ENCODE measurements at places on chromosomes 4 and X.
A peak's percentile ranks its signal among the peaks of the same experiment; 100 is the strongest.

DNA sequence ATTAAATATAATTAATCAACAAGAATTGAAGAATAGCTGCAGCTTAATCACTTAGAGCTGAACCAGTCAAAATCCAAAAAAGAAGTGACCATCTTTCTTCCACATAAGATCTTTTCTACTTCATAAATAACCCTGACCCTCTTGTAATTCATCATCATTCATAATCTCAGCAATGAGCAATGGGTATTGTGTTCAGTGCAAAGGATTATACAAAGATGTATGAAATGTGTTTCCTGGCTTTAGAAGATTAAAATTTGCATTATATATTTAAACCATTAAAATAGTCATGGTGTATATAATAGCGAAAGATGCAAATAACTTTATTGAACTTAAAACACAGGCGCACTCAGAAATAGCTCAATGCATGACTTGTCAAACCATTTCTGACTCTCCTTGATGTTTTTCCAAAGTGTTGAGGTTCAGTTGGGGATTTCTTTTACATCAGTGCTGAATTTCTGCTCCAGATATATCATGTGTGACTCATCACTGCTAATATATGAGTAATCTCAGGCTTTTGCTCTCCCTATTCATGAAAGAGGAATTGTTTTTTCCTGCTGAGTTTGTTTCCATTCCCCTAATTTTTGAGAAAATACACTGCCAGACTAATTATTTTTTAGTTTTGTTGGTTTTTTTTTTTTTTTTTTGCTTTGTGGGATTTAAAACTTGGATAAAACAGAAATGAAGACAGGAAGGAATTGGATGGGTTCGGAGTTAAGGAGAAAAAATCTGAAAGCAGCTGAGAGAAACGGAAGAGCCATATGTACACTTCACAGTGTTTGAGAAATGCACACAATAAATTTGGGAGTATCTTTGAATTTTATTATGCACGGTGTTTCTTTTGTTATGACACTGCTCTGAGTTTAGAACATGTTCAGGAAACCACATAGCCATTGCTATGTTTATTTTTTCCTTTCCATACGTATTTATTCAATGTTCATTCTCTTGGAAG lies 290.1 kb upstream of the PCDH7 start:
- DNase-seq, result no peak

GRCh38 chr4:169621731-169622492 lies 1.5 kb downstream of the CLCN3 start:
- no peak for DNase-seq

DNA sequence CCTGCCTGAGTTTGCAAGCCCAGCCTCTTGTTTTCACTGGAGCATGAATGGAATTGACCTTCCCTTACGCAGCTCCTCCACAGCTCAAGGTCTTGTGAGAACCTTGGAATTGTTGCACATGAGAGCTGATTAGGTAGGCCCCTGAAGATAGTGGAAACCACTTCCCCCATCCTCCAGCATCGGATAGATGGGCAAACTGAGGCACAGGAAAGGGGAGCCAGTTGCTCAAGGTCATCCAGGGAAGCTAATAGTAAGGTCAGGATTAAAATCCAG lies 27.2 kb downstream of the PJA1 start:
- DNase-seq, result no peak

GRCh38 chr4:159925770-159926169 lies 822.9 kb downstream of the RAPGEF2 start:
- DNase-seq, result no peak

DNA sequence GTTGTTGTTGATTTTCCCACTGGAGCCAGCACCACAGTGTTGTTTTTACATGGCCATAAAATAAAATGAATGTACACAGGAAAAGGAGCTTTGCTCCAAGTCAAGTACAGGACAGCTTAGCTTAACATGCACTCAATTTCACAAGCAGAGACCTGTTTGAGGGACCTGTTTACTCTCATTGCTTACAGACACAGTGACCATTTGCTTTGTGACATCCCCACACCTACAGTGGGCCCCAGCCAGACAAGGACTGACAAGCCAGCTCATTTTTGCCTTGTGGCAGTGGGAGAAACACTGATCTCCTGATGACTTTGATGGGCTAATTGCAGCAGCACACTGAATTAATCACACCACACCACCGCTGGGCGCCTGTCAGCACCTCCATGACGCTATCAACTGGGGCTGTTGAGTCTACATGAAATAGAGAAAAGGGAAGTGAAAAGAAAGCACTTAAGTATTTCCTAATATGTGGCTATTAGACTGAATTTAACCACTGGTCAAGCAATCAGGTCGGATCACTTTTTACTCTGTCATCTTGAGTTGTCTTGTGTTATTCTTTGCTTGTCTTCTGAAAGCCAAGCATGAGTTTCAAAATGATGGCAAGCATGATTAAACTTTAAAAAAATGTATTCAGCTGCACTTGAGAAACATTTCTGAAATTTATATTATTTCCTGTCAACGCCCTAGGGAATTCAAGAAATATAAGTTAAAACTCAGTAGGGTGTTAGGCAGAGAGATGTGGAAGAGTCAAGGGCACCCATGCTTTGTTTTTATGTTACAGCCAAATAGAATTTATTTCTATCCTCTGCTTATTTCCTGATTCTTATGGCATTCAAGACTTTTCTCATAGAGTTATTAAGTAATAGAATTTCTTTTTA lies 557.7 kb downstream of the RAB28 start:
- no peak for DNase-seq

DNA sequence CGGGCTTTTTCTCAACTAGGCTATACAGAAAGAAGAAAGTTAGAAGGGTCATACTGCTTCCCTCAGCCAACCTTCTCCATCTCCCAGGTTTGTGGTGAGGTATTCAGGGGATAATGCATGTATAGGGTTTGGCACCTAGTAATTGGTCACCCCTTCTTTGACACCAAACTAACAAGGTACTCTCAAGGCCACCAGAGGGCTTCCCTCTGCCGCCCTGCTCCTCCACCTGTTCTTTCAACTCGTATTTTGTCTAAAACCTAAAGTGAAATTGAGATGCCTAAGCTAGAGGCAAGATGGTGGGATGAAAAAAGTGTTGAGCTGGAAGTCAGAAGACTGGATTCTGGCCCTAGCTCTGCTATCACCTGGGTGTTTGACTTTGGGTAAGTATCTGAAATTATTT lies 22.0 kb downstream of the CT47C1 start:
- DNase-seq, result no peak

DNA sequence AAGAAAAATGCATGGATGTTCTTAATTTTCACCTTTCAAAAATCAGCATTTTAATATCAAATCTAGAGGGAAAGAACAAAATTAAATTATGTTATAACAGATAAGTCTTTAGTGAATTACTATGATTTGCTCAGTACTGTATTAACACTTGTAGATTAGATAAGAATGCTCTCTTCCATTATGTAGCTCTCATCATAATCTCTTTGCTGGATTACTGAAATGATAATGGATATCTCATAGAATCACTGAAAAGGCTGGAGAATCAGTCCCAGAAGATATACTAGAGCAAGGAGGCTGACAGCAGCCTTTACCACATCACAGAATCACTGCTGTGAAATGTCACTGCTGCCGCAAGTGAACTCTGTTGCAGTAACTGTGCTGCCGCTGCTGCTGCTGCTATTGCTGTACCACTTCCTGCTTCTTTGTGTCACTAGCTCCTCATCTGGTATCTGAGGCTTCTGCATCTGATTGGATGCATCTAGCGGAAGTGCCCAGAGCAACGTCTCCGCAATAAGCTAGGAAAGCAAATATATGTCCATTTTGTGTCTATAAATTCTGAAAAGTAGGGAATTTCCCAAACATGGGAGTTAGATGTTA lies 738.2 kb downstream of the ADGRL3 start:
- DNase-seq, result no peak

- no peak for DNase-seq
Measured at GRCh38 chr4:81257021-81257420, 42.0 kb upstream of the PRKG2 start.

GRCh38 chrX:149207518-149207917 lies 297.6 kb downstream of the IDS start:
- DNase-seq, result no peak

DNA sequence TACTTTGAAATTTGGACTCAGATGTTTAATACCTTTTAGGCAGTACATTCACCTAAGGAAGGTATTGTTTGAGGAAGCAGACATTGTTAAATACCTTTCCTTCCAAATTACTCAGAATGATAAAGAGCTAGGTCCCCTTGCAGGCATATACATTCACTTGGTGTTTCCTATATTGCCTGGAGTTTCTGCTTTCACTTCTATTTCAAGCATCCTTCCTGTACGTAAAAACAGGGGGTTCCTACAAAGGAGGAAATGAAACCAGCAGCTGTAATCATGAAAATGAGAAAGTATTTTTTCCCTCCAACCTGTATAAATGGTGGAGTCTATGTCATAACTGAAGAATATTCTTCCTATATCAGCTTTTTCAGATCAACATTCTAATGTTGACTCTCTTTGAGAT lies 90.4 kb upstream of the RASGEF1B start:
- no peak for DNase-seq

DNA sequence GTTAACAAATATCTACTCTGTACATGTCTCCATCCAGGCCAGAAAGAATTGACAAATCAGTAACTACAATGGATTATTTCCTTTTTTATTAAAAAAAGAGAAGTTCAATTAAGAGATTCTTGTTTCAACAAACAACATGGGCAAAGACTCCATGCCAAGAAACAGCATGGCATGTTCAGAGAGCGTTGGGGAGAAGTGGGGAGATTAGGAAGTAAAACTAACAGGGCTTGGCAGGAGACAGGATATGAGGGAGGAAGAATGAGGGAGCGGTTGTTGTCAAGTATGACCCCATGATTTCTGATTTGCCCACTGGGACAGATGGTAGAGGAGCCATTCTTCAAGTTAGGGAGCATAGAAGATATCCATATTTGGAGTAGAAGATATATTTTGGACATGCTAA lies 128.4 kb downstream of the RNF150 start:
- DNase-seq, result no peak

- DNase-seq, result peak; percentile 29
Measured at GRCh38 chrX:155056877-155057792, 13.8 kb downstream of the CMC4 start.

- no peak for DNase-seq
Measured at GRCh38 chr4:74287164-74287563, 21.1 kb upstream of the EPGN start.

DNA sequence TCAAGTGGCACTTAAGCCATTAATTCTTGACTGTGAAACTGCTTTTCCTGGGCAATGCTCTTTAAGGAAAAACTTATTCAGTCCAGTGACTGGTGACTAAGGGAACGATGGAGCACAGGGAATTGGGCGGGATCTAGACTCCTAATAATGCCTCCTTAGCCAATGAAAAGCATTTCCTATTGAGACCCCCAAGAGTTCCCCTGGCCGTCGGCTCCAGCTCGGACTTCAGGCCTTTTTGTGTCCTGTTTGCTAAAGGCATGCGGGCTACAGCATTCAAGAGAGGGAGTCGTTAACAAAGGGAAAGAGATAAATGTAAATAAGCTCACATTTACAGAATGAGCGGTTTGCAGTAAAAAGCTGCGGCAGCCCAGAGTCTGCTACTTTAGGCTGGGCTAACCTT lies at the start of gene LPAR4:
Gene LPAR4, plus strand, starts transcription at position 232 of the 400 bp plus-strand sequence. CDS start 7,150 bp downstream, outside the sequence.
- no peak for DNase-seq

- no peak for DNase-seq
Measured at GRCh38 chr4:109996526-109996925, 83.8 kb downstream of the EGF start.

DNA sequence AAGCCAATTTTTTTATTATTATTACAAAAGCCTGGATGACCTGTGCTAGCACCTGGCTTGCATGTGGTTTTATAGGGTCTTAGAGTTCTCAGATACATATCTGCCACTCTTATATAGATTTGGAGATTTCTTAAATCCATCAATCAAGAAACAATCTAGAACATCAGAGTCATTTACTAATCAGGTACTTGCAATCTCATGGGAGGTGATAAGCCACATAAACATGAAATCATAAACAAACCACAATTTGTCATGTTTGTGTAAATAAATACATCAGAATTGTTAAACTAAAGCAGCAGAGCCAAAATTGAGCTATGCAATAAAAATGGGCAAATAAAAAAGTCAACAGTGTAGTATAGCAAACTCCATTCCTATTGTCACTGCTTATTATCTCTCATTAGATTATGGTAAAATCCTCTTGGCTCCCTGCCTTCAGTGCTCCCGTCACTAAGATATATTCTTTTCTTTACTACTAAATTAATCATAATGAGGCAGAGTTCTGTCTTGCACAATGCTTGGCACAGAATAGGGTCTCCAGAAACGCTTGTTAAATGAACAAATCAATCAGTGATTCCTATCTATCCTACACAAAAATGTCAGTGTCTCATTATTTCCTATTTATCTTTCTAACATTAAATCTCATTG lies 108.7 kb upstream of the TTC29 start:
- DNase-seq, result no peak

- DNase-seq, result no peak
Measured at GRCh38 chr4:89300499-89300898, 7.1 kb downstream of the GPRIN3 start.

- DNase-seq, result no peak
Measured at GRCh38 chr4:19739101-19739651, 512.5 kb upstream of the SLIT2 start.

GRCh38 chr4:139763672-139764071 lies 98.1 kb downstream of the MGST2 start:
- DNase-seq, result peak; percentile 8

DNA sequence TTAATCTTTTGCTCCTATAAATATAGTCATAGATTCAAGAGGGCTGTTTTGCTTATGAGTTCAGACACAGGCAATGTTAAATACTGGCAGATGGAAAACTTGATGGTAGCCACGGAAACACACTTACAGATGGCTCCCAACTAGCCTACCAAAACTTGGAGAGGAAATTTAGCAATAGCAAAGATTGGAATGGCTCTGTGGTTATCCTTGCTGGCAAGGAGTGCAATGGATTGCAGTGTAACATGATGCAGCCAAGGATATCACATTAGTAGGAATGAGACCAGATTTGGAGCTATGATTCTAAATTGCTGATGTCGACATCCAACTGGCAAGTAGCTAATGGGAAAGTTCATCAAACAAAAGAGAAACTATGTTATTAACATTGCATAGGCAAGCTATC lies 791.0 kb upstream of the DIAPH2 start:
- no peak for DNase-seq

- DNase-seq, result no peak
Measured at GRCh38 chrX:150567645-150568319, 639 bp upstream of the MTM1 start.

- no peak for DNase-seq
Measured at GRCh38 chr4:153549405-153549804, 83.2 kb downstream of the TMEM131L start.

GRCh38 chr4:172751550-172751949 lies 417.1 kb upstream of the GALNT7 start:
- DNase-seq, result no peak

- no peak for DNase-seq
Measured at GRCh38 chr4:36173905-36174304, 70.4 kb downstream of the ARAP2 start.

GRCh38 chrX:9482408-9482807 lies 17.6 kb downstream of the TBL1X start:
- DNase-seq, result peak; percentile 59

All from NCI-H526 treated with DMSO at 0.1 percent for 48 hours (cell line).